ENCODE measurements at places on chromosomes 2 and 18.

DNA sequence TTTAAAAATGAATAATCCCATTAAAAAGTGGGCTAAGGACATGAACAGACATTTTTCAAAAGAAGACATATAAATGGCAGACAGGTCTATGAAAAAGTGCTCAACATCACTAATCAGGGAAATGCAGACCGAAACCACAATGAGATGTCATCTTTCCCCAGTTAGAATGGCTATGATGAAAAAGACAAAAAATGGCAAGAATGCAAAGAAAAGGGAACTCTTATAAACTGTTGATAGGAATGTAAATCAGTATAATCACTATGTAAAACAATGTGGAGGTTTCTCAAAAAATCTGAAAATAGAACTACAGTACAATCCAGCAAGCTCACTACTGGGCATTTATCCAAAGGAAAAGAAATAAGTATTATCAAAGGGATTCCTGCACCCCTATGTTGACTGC is 169.2 kb downstream of the METTL4 start:
- DNase-seq: no peak

GRCh38 chr2:133641942-133642725 is 73.9 kb upstream of the NCKAP5 start:
- no peak for DNase-seq

- no peak for DNase-seq
These were observed 107.8 kb downstream of the CTNNA2 start for GRCh38 chr2:79620679-79621078.

GRCh38 chr2:138275881-138276280 is 225.7 kb upstream of the SPOPL start:
- DNase-seq: peak; percentile 7

DNA sequence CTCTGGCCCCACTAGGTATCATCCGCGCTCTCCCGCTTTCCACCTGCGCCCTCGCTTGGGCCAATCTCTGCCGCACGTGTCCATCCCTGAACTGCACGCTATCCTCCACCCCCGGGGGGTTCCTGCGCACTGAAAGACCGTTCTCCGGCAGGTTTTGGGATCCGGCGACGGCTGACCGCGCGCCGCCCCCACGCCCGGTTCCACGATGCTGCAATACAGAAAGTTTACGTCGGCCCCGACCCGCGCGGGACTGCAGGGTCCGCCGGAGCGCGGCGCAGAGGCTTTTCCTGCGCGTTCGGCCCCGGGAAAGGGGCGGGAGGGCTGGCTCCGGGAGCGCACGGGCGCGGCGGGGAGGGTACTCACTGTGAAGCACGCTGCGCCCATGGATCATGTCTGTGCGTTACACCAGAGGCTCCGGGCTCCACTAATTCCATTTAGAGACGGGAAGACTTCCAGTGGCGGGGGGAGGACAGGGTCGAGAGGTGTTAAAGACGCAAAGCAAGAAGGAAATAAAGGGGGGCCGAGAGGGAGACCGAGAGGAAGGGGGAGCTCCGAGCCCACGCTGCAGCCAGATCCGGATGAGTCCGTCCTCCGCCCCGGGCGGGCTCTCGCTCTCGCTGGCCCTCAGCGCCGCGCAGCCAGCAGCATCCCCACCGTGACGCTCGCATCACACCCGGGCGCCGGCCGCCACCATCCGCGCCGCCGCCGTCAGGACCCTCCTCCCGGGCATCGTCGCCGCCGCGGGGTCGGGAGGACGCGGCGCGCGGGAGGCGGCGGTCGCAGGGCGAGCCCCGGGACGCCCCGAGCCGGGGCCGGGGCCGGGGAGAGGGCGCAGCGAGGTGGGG is 664 bp downstream of the NETO1 start:
- no peak for DNase-seq

DNA sequence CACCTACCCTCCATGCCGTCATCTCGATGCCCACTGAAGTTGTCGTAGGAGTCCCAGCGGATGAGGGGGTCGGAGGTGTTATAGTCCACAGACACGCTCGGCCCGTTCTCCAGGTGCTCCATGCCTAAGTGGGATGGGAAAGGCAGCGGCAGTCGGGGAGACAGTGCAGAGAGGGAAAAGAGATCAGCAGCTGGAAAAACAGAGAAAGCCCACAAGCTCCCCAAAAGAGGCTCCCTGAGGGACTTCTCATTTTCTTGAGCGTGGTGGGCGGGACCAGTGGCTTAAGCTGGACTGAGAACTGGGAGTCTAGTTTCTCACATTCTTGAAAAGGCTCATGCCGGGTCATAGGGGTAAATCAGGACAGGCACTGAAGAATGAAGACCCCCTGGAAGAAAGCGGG is 121.9 kb downstream of the TNS1 start:
- DNase-seq: no peak

- no peak for DNase-seq
These were observed 212.6 kb downstream of the INSIG2 start for GRCh38 chr2:118300832-118301231.

GRCh38 chr2:47631792-47632398 is 151.1 kb upstream of the MSH6 start:
- DNase-seq: no peak

DNA sequence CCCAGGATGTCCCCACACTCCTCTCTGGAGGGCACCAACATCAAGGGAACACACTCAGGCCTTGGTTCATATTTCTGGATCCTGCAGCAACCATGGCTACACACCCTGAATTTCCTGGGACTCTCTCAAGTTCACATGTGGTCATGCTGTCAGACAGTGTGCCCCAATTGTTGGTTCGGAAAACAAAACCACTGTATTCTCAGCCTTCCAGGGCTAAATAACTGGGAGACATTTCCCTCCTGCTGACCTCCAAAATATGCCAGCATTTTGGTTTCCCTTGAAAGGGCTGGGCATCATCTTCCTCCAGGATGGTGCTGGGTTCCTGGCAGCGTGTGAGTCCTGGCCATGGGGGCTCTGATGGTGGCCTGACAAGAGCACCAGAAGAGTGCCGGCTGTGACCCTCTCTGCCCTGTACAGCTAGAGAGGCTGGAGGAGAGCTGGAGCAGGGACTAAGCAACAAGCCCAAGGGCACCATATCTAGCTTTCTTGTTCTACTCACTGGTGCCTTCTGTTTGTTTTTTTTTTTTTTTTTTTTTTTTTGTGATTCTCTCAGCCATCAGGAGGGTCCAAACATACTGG is 37.5 kb upstream of the WIPF1 start:
- DNase-seq: no peak

DNA sequence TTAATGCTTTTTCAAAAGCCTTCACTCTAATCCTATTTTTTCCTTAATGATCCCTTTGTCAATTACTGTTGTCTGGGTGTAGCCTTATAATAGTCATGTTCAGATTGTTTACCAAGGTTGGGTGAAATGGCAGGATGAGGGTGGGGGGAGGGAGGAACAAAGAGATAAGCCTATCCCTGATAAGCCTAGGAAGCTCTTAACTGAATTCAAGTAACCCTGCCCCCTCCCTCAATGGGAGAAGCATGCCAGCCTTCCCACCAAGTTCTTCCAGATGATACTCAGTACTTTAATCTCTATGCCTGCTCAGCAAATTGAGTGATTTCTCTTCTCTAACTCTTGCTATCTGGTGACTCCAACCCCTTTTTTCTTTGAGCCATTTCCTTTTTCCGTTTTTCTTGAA is 180.3 kb upstream of the ETAA1 start:
- no peak for DNase-seq

DNA sequence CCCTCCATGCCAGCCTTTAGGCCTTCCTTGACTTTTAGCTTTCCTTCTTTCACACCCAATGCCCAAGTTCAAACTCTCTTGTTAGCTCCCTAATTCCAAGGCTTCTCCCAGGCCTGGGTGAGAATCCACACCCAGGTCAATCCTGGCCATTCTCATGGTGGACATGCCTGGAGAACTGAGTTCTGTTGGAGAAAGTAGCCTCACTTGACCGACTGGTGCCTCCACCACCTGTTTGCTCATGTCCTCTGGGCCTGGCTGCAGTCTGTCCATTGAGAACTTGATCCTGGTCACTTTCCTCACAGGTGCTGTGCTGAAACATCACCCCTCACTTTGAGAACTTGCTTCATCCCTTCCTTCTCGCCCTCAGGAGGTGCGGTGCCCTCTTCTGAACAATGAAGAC is 189.1 kb upstream of the TWIST2 start:
- no peak for DNase-seq

Data from NCI-H1417 treated with DMSO at 0.1 percent for 48 hours (cell line).